ENCODE measurements at places on chromosomes 12 and 14. TPM values are rescaled to one million over a fixed set of nuclear protein-coding genes. Genes with fewer than 3 reads are reported as not detected.

GRCh38 chr12:522692-523378 is 63.1 kb downstream of the B4GALNT3 start:
- H3K4me1 ChIP-seq, result no peaks in the 10 kb centered on the region
- no peak overlapping the region for H3K27ac ChIP-seq
- no peaks in the 10 kb centered on the region for H3K36me3 ChIP-seq
- no peak overlapping the region for H3K4me3 ChIP-seq
- DNase-seq, result no peak

DNA sequence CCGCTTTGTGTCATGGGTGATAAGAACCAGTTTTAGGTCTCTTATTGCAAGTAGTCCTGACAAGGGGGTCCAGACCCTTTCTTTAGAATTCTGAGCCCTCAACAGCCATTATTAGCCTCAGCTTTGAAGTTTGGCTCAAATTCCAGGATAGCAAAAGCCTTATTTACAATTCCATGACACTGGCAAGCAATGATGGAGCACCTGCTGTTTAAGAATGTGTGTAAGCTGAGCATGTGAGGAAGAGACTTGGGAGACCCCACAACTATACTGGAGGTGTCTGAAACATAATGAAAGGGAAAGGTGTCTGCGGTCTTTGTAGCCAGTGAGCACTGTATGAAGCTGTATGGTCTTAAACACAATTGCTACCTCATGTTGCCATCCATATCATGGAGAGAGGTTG is 119.8 kb downstream of the TBX5 start:
- H3K36me3 ChIP-seq, result no peaks in the 10 kb centered on the region
- peaks cover 2% of the 10 kb centered on the region for H3K4me1 ChIP-seq
- peaks cover 28% of the 10 kb centered on the region for H3K27me3 ChIP-seq
- DNase-seq, result no peak

DNA sequence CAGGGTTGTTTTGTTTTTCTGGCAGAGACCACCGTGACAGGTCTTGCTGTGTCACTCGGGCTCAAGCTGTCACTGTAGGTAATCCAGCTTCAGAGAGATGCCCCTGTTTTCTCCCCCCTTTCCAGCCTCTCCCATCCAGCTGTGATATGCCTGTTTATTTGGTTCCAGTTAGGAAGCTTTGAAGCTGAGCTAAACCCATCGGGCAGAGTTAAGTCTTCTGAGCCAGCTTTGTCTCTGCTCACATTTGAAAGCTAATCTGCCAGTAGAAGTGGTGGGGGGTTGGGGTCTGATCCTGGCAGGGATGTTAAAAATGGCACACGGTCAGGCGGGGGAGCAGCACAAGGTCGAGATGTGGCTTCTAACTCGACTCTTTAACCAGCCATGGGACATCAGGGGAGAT is 130.0 kb downstream of the TSPAN9 start:
- H3K27ac ChIP-seq, result no peak overlapping the region
- H3K4me1 ChIP-seq, result no peaks in the 10 kb centered on the region
- H3K36me3 ChIP-seq, result no peaks in the 10 kb centered on the region
- no peak overlapping the region for H3K4me3 ChIP-seq
- no peak for DNase-seq

DNA sequence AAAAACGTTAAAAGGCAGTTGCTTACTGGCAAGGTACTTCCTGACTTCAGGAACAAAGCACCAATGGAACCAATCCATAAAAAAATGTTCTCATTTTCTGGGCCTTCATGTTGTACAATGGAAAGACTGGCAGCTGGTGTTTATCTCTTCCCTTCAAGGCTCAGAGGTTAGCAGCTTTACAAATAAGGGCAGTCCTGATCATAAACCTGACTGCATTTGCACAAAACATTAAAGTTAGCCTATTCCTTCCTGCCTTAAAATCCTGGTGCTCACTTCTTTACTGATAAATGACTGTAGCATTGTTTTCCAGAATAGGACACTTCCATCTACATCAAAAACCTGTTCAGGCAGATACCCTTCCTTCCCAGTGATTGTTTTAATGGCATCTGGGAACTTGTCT is 19.2 kb downstream of the IL26 start:
- DNase-seq, result no peak
- H3K4me1 ChIP-seq, result peaks cover 16% of the 10 kb centered on the region
- no peak overlapping the region for H3K27ac ChIP-seq
- no peak overlapping the region for H3K4me3 ChIP-seq
- no peaks in the 10 kb centered on the region for H3K36me3 ChIP-seq
- peaks cover 2% of the 10 kb centered on the region for H3K27me3 ChIP-seq

GRCh38 chr14:74976264-74977113 is 21.1 kb upstream of the PGF start:
- H3K4me1 ChIP-seq, result peaks cover 7% of the 10 kb centered on the region
- H3K27me3 ChIP-seq, result no peaks in the 10 kb centered on the region
- no peak for DNase-seq
- no peak overlapping the region for H3K4me3 ChIP-seq
- no peaks in the 10 kb centered on the region for H3K36me3 ChIP-seq

DNA sequence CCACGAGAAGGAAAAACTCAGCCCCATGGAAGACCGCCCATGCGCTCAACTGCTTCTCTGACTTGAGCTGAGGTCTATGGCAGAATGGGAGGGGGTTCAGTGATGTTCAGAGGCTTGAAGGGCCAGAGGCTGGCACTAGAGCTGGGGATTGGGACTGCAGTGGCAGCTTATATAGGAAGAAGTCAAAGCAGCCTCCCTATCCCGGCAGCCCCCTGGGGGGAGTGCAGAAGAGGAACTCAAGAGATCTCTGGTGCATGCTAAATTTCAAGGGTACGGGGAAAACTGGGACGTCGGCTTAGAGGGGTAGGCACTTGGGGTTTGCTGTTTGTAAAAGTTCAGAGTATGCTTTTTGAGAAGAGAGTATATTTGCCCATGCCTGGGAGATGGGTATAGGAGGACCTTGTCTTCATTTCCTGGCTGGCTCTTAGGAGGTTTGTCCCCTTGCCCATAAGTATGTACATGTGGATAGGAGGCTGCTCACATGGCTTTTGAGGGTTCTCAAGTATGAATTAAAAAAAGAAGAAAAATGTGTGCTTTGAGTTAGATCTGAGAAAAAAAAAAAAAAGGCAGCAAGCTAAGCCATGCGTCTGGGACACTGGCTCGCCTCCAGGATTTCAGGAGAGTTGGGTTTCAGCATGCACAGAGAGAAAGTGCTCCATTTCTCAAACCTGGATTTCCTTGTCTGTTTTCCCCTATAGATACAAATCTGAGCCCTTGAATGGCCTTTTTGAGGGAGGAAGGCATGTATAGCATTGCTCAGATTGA is 3.2 kb upstream of the MEG3 start:
- no peak overlapping the region for H3K4me3 ChIP-seq
- peaks cover 3% of the 10 kb centered on the region for H3K36me3 ChIP-seq
- DNase-seq, result no peak

DNA sequence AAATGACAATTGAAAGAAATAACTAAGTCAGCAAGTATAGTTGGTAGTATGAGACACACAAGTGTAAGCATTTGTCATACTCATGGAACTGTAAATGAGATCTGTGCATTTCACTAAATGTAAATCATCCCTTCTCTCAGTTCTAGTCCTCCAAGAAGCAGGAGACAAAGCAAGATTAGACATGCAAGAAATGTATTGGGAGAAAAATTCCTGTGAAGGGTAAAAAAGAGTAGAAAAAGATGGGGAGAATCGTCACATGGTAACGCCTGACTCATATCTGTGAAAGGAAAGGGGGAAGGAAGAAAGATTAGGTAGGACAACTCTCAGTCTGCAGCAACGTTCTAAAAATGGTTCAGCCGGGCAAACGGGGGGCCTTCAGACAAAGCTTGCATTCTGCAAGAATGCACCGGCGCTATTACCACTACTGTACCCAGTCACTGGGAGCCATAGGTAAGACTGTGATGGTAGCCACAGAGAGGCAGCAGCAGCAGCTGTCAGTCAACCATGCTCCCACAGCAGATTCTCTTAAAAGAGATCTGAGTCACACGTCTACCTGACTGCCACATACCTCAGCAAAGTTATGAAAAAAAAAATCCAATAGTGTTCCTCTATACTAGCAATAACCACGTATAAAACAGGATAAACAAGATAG is 18.0 kb upstream of the RFX4 start:
- H3K4me3 ChIP-seq, result no peak overlapping the region
- H3K27ac ChIP-seq, result no peak overlapping the region
- H3K4me1 ChIP-seq, result no peaks in the 10 kb centered on the region
- DNase-seq, result no peak
- peaks cover 32% of the 10 kb centered on the region for H3K27me3 ChIP-seq

DNA sequence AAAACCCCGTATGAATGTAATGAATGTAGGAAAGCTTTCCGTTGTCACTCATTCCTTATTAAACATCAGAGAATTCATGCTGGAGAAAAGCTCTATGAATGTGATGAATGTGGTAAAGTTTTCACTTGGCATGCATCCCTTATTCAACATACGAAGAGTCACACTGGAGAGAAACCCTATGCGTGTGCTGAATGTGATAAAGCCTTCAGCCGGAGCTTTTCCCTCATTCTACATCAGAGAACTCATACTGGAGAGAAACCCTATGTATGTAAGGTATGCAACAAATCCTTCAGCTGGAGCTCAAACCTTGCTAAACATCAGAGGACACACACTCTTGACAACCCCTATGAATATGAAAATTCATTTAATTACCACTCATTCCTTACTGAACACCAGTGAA is 23.8 kb downstream of the ZNF891 start:
- H3K36me3 ChIP-seq, result peaks cover 69% of the 10 kb centered on the region
- H3K27ac ChIP-seq, result no peak overlapping the region
- no peaks in the 10 kb centered on the region for H3K4me1 ChIP-seq
- H3K27me3 ChIP-seq, result no peaks in the 10 kb centered on the region

DNA sequence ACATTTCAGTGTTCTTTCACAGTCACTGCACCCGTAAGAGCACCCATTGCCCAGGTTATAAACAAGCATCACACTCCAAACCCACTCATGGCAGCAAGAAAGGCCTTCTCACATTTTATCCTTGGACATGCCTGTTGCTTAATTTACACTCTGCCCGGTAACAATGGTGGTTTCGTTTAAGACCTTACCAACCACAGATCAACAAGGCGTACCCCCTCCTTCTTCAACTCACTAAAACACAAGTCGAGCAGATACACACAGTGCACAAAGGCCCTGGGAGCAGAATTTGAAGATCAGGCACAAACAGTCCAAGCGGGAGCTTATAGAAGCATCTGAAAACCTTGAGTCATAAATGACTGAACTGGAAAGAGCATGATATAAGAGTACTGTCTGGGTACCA is 98.1 kb downstream of the GALC start:
- H3K27ac ChIP-seq, result no peak overlapping the region
- H3K36me3 ChIP-seq, result no peaks in the 10 kb centered on the region
- H3K4me3 ChIP-seq, result no peak overlapping the region
- no peak for DNase-seq

GRCh38 chr14:103319422-103319821 is 14.6 kb upstream of the EIF5 start:
- H3K4me3 ChIP-seq, result no peak overlapping the region
- no peaks in the 10 kb centered on the region for H3K36me3 ChIP-seq
- no peak for DNase-seq
- no peak overlapping the region for H3K27ac ChIP-seq
- H3K27me3 ChIP-seq, result peaks cover 12% of the 10 kb centered on the region

DNA sequence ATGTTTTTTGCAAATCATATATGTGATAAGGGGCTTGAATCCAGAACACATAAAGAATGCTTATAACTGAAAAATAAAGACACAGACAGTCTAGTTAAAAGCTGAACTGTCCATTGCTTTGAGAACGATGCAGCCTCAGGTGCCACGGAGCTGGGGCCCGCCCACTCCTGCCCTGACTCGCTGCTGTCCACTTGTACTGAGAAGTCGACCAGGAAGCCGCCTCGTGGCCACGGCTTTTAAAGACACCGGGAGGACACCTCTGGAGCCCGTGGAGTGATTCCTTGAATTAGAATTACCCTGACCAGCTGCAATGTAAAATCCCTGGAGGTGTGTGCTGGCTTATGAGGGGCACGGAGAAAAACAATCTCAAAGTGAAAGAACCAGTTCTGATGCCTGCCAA is 23.9 kb upstream of the TEX22 start:
- no peak for DNase-seq
- H3K4me3 ChIP-seq, result no peak overlapping the region
- no peak overlapping the region for H3K27ac ChIP-seq
- peaks cover 3% of the 10 kb centered on the region for H3K36me3 ChIP-seq
- H3K4me1 ChIP-seq, result peaks cover 12% of the 10 kb centered on the region
- no peaks in the 10 kb centered on the region for H3K27me3 ChIP-seq

DNA sequence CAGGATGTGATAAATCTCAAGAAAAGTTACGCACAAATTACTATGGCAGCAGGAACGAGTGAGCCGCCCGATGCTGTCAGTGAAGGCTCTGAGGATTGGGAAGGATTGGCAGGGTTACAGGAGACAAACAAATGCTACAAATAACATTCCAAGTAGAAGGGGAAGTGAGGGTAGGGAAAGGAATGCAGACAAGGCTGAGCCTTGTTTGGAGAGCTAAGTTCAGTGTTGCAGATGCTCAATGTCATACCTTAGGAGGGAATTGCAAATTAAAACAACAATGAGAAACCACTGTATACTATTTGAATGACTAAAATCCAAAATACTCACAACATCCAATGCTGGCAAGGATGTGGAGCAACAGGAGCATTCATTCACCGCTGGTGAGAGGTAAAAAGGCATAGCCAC is 1.3 kb downstream of the CLEC9A start:
- H3K27me3 ChIP-seq, result no peaks in the 10 kb centered on the region
- no peak overlapping the region for H3K27ac ChIP-seq
- DNase-seq, result no peak
- H3K4me3 ChIP-seq, result no peak overlapping the region
- no peaks in the 10 kb centered on the region for H3K4me1 ChIP-seq
- H3K36me3 ChIP-seq, result no peaks in the 10 kb centered on the region

- H3K4me1 ChIP-seq, result no peaks in the 10 kb centered on the region
- no peaks in the 10 kb centered on the region for H3K27me3 ChIP-seq
- H3K4me3 ChIP-seq, result no peak overlapping the region
- no peak overlapping the region for H3K27ac ChIP-seq
Observed at GRCh38 chr12:111296906-111297463, 71.9 kb downstream of the PHETA1 start.

- H3K27ac ChIP-seq, result no peak overlapping the region
- peaks cover 36% of the 10 kb centered on the region for H3K36me3 ChIP-seq
- no peak for DNase-seq
- no peaks in the 10 kb centered on the region for H3K4me1 ChIP-seq
- H3K27me3 ChIP-seq, result no peaks in the 10 kb centered on the region
Observed at GRCh38 chr12:82458101-82458500, 99.8 kb downstream of the METTL25 start.

MAP3K9 gene
- total RNA-seq, result 7.8 TPM

TC2N gene
- total RNA-seq, result 309 TPM

CHST11 gene
- 28.4 TPM for total RNA-seq

PAPLN gene
- 0.10 TPM for total RNA-seq

NOS1 gene
- not detected for total RNA-seq

HOXC6 gene
- total RNA-seq, result not detected

C12orf56 gene
- not detected for total RNA-seq

TRAFD1 gene
- 36.1 TPM for total RNA-seq

ARF6 gene
- 83.9 TPM for total RNA-seq

PLEKHA5 gene
- 2.7 TPM for total RNA-seq

FRMD6 gene
- 4.2 TPM for total RNA-seq

VRTN gene
- not detected for total RNA-seq

SUDS3 gene
- total RNA-seq, result 31.7 TPM

All from naive thymus-derived CD8-positive, alpha-beta T cell (primary cell).